ENCODE measurements at places on chromosomes 7 and 10. TPM values are rescaled to one million over a fixed set of nuclear protein-coding genes. Genes with fewer than 3 reads are reported as not detected.

Gene TMEM139
- total RNA-seq, result 22.0 TPM

Gene LMBR1
- total RNA-seq, result 28.7 TPM

Gene MEOX2
- total RNA-seq, result 0.18 TPM

DNA sequence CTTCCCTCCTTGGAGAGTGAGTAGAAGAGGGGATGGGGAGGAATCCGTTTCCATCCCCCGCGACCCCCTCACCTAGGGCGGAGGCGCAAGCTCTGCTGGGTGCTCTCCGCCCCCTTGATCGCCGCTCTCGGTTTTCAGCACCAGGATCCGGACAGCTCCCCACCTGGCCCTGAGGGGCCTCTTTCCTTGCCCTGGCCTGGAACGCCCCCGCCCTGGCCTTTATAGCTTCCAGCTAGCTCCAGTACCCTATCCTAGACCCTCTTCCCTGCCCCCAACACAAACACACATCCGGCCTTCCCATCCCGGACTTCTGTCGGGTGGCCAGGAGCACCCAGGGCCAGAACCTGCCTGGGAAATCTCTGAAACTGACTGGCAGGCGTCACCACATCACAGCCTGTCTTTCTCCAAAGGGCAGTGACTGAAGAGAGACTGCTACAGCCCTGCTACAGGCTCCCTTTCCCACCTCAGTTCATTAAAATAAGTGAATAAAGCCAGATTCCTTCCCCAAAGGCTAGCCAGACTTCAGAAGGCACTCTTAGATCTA, 72.3 kb upstream of the LEP start:
- no peak for DNase-seq

DNA sequence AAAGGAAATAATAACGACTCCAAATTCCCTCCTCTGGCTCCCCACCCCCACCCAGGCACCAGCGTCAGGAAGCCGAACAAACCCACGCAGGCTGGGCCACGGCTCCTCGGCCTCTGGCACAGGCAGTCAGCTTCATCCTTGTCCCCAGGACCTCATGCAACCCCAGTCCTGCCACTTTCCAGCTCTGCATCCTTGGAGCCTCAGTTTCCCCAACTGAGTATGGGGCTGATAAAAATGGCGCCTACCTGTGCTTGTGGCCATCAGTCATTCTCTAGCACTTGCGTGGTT, 137.1 kb downstream of the RGS10 start:
- no peak for DNase-seq

- DNase-seq, result no peak
These were observed 51.6 kb upstream of the IL6 start for GRCh38 chr7:22675421-22675820.

DNA sequence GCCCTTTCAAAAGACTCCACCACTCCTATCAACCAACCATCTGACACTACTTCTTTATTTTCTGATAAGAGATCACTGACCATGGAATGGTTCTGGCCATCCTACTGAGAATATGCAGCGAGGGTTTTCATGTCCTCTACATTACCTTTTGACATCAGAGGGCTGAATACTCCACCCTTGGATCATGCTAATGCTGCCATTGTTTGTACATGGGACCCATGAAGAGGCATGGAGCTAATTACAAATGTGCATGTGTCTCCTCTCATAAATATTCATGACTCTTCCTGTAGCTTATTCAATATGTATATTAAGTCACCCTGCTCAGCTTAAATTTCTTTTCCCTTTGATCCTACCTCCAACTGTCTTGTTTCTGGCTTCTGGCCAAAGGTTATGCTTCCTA, 1065.8 kb upstream of the GHITM start:
- DNase-seq, result no peak

Gene POM121C
- 18.2 TPM for total RNA-seq
